Right ventricle myocardium superior (tissue), 1 donor: ENCODE measurements at places on chromosomes 4 and X. TPM values are rescaled to one million over a fixed set of nuclear protein-coding genes. Genes with fewer than 3 reads are reported as not detected.

ZDHHC15 gene
- 2.8 TPM for total RNA-seq

TMEM154 gene
- 1.9 TPM for total RNA-seq

GRIA3 gene
- total RNA-seq: 0.54 TPM

SHISA3 gene
- 6.7 TPM for total RNA-seq

GUCY1B1 gene
- 25.1 TPM for total RNA-seq

FDCSP gene
- not detected for total RNA-seq

SYP gene
- total RNA-seq: 1.6 TPM

NEUROG2 gene
- total RNA-seq: not detected

CXCL10 gene
- total RNA-seq: not detected

PARM1 gene
- total RNA-seq: 65.2 TPM

SH3RF1 gene
- total RNA-seq: 8.3 TPM

ADH1B gene
- 157 TPM for total RNA-seq

KLHL13 gene
- 5.7 TPM for total RNA-seq

ZNF81 gene
- total RNA-seq: 5.3 TPM

PHEX gene
- 0.08 TPM for total RNA-seq

BTC gene
- total RNA-seq: not detected

TMPRSS11B gene
- total RNA-seq: not detected

SPANXB1 gene
- total RNA-seq: not detected

AKAP14 gene
- total RNA-seq: not detected

DCAF12L1 gene
- total RNA-seq: not detected

S100G gene
- not detected for total RNA-seq

FHIP1A gene
- total RNA-seq: 16.8 TPM

RGN gene
- total RNA-seq: 17.7 TPM

HSD17B13 gene
- 0.32 TPM for total RNA-seq

MAGEA3 gene
- not detected for total RNA-seq

RBM46 gene
- not detected for total RNA-seq

CDK16 gene
- total RNA-seq: 128 TPM

SPARCL1 gene
- total RNA-seq: 361 TPM

FGD1 gene
- 7.5 TPM for total RNA-seq

PSAPL1 gene
- not detected for total RNA-seq

PAK3 gene
- total RNA-seq: 0.35 TPM

TSPAN6 gene
- total RNA-seq: 4.2 TPM

GBA3 gene
- not detected for total RNA-seq

TRAM1L1 gene
- total RNA-seq: 0.56 TPM

BEX2 gene
- total RNA-seq: 0.75 TPM

C4orf50 gene
- not detected for total RNA-seq

MAGEE2 gene
- not detected for total RNA-seq

GAGE2A gene
- not detected for total RNA-seq

POF1B gene
- total RNA-seq: 1.2 TPM

STBD1 gene
- total RNA-seq: 27.2 TPM

LARP7 gene
- 59.2 TPM for total RNA-seq
